Natural killer cell treated with Interleukin-12 subunit alpha and Interleukin-12 subunit beta and Interleukin-15 and Interleukin-18, amount 100 ng/mL, for 72 hours (primary cell): ENCODE measurements at places on chromosomes 11 and 22.
A peak's percentile ranks its signal among the peaks of the same experiment; 100 is the strongest.

- DNase-seq = no peak
These were observed 1717.1 kb upstream of the RAG2 start for GRCh38 chr11:38315151-38315550.

DNA sequence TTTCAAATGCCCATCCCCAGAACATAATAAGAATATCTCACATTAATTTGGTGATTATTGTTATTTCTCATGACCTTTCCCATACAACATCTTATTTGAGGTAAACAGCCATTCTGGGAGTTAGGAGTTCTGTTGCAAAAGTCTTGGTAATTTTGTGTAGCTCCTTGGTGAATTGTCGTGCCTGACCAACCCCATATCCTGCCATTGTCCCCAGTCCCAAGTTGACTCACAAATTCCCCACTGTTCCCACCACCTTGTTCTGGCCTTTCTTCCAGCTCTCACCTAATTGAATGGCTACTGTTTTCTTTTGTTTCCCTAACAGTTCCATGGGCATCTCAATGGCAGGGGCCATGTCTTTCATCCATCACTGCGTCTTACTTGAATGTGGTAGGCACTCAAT is 8.0 kb downstream of the MTNR1B start:
- DNase-seq = no peak

DNA sequence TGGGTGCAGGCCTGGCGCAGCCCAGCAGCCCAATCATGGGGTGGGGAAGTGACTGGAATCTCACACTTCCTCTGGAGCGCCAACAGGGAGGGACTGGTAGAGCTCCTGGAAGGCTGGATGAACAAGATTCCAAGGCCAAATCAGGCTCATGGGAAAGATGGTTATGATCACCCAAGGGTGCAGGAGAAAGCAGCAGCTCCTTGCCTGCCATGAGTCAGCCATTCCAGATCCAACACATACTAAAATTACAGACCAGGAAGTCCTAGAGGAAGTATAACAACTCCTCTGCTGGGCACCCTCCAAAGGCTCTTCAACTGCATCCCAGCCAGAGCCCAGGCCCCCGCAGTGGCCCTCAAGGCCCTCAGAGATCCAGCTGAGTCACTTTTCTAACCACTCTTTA is 427.3 kb downstream of the TENM4 start:
- no peak for DNase-seq

DNA sequence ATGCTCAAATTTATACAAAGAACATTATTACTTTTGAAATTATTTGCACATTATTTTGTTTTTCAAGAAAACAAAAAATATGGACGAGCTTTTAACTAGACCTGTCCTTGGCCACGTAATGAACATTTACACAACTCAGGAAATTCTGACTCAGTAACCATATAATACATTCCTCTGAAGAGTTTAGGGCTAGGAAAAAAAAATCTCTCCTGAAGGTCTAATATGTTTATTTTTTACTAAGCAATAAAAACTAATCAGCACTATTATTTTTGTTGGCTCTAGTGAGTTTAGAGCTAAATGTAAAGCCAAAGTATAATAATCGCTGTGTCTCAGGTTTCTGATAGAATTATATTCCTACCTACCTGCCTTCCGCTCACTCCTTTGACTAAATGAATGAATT is 187.5 kb downstream of the SWAP70 start:
- no peak for DNase-seq

DNA sequence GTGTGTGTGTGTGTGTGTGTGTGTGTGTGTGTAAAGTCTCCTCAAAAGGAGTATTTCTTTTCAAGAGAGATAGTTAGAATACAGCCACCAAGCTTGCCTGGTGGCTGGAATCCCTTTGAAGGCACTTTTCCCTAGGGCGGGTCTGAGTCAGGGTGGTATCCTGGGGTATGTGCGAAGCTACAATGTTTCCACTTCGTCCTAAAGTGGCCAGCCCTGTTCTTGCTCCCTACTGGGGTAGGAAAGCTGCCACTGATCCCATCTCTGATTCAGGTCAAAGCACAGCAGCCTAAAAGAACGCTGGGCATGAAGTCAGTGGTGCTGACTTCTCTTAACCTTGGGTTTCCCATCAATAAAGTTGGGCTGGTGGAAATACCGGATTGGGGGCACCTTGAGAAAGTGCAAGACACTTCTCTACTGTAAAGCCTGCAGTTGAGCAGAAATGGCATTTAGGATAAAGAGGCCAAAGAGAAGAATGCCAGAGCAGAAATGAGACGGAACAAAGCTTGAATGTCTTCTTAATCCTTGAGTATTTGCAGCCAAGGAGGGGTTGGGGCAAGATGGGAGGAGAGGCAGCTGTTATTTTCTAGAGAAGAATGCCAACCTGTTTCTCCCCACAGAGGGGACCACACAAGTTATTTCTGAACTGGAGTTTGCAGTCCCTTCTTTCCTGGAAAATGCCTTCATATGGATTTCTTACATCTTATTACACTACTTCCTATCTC is 35.3 kb downstream of the ZNRF3 start:
- DNase-seq = no peak

GRCh38 chr11:69949327-69949726 is 128.8 kb upstream of the ANO1 start:
- no peak for DNase-seq

DNA sequence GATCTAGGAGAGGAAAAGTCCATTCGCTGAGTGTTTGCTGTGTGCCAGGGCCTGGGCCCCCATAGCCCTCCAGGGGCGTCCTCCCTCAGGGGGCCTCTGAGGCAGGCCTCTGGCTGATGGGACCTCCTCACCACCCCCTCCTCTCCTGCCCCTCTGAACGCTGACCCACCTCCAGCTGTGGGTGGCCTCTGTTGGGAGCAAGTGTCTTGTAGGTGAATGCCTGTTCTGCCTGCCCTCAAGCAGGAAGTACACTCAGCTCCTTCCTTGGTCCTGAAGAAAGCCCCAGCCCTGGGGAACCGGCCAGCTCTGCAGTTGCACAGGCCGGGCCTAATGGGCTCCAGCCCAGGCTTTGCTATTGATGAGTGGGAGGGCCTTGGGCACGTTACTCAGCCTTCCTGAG is 3.5 kb downstream of the MYO7A start:
- no peak for DNase-seq

DNA sequence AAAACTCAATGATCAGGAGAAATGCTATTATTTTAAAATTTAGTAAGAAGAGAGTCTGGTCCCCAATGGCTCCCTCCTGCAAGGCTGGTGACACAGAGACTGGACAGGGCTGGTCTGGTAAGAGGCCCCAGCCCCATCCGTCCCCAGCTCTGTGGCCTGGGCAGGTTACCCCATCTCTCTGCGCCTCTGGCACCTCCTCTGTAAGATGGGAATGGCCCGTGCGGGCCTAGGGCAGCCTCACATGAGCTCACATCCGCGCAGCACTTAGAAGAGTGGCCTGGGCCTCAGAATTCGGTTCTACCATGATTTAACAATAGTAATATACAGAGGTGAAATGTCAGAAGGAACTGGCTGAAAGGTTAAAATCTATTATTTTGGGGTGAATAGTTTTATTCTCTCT is 1.2 kb downstream of the APOBEC3F start:
- DNase-seq = no peak

DNA sequence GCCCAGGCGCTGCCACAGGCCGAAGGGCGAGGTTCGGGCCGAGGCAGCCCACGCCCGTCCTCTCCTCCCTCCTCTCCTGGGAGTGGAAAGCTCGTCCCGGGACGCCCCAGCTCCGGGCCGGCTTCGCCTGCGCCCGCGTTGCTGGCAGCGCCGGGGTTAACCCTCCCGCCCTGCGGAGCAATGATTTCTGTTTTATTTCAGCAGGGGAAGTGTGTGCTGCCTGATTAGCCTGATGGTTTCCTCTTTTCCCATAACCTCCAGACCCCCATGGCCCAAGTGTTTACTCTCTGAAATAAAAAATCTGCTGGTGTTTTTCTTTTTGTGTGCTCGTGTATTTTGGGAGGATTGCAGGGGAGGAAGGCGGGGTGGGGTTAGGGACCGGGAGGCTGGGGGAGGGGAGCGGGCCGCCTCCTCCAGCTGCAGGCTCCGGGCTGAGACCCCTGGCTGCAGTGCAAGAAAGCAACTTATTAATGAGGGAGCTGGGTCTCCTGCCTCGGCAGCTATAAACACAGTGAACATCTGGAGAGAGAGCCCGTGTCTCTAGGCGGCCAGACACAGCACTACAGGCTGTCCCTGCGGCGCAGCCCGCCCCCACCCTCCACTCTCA is 38.6 kb downstream of the ETS1 start:
- DNase-seq = no peak

DNA sequence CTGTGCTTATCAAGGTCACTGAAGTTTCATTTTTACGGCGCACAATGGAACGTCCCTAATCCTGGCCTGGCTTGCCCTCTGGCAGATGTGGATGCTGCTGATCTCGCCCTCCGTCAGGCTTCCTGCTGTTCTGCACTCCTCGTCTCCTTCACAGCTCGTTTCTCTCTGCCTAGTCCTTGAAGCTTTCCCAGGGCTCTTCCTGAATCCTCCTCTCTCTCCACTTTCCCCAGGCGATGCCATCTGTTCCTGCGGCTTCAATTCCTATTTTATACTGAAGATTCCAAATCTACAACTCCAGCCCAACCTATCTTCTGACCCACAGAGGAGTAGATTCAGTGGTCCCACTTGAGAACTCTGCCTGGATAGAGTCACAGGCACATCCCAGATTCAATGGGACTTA is 14.2 kb downstream of the SLC22A8 start:
- no peak for DNase-seq

- peak; percentile 91 for DNase-seq
These were observed 461 bp upstream of the EED start for GRCh38 chr11:86244063-86244521.

- DNase-seq = no peak
These were observed 20.7 kb downstream of the PLAAT5 start for GRCh38 chr11:63470311-63470710.

DNA sequence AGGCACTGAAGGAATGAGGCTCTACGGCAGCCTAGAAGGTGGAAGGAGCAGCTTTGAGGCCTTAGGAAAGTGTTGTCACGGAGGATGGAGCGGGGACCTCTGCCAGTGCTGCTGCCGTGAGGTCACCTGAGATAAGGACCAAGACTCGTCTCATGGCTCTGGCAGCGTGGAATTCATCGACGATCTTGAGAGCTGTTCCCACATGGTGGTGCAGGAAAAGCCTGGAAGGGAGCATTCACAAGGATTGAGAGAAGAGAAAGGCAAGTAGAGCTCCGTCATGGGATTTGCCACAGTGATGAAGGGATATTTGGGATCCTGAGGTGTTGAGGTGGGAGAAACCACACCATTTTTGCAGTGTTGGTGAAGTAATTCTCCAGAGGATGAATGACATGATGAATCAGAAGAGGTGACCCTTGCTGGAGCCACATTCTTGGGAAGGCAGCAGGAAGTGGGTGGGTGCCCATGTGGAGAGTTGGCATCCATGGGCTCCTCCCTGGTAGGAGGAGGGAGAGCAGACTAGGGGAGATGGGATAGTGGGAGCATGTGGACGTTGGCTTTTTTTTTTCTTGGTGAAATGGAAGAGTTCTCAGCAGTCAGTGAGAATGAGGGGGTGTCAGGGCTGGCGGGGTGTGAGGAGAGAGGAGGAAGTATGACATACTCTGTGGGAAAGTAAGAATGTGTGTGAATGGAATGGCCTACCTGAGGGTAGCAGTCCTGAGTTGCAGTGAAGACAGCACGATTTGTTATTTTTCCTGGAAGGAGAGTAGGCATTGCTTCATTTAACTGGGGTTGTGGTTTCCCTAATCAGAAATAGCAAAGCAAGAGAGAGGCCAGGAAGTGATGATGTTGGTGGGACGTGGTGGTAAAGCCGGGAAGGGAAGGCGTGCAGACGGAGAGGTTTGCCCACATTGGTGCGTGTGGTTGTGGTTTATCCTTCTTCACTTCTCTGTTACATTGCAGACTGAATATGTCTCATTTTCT is 11.1 kb downstream of the PPP6R3 start:
- peak; percentile 87 for DNase-seq

DNA sequence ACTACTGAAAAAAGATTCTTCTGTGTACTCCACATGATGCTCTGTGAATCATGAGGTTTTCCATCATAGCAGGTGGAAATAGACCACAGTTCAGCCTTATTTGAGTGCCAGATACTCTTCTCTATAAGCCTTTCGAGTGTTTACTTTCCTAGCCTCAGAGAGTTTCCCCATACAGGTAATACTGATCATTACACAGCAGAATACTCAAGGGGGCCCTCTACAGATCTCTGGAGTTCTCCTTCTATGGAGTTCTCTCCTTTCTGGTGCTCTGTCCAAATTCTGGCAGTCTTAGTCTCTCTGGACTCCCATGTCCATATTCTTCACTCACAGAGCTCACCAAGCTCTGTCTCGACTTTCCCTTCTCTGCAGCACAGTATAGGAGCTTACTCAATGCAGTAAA is 175.7 kb upstream of the CARD18 start:
- DNase-seq = no peak

- DNase-seq = no peak
These were observed 89.6 kb downstream of the SERGEF start for GRCh38 chr11:17923217-17923616.

DNA sequence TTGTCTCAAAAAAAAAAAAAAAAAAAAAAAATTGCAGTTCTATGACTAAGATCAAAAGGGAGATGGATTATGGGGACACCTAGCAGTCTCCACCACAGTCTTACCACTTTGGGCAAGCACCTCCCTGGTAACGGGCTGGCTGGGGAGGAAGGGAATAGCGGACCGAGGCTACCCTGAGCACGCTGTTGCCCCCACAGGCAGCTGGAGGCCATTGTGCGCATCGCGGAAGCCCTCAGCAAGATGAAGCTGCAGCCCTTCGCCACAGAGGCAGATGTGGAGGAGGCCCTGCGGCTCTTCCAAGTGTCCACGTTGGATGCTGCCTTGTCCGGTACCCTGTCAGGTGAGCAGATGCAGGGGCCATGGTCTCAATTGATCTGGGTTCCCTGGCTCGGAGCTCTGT is 21.2 kb downstream of the MCM5 start:
- DNase-seq = no peak

- DNase-seq = no peak
These were observed 14.3 kb upstream of the ARRB1 start for GRCh38 chr11:75365711-75366181.

GRCh38 chr22:50363166-50363802 is 20.2 kb downstream of the PPP6R2 start:
- no peak for DNase-seq

DNA sequence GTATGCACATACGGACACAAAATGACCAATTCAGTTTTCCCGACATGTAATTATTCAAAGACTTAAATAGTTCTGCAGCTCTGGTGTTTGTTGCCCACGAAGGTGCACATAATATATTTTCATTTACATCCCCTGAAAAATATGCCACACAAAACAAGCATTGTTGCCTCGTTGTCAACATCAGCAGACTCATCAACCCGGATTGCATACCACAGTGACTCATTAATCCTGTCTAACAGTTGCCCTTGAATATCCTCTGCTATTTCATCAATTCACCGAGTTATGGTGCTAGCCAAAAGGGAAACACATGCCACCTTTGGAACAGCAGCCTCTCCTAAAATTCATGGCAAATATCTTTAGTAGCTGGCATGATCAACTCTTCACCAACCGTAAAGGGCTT is 582.2 kb downstream of the LRRC4C start:
- no peak for DNase-seq

DNA sequence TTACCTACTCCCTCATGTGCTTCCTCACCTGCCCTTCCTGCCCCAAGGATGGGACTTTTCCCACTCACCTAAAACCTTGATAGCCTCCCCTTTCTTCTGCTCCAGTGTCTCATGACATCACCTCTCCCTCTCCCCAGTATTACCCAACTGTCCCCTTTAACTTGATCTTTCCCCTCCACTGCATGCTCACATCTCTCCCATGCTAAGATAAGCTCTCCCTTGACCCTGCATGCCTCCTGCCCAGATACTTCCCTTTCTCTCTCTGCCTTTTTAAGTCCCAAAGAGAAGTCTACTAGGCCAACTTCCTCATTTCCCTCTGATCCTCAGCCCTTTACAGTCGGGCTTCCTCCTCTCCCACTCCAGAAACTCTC is 14.8 kb downstream of the CD3E start:
- DNase-seq = no peak
